ENCODE measurements at places on chromosomes 6 and 20.

DNA sequence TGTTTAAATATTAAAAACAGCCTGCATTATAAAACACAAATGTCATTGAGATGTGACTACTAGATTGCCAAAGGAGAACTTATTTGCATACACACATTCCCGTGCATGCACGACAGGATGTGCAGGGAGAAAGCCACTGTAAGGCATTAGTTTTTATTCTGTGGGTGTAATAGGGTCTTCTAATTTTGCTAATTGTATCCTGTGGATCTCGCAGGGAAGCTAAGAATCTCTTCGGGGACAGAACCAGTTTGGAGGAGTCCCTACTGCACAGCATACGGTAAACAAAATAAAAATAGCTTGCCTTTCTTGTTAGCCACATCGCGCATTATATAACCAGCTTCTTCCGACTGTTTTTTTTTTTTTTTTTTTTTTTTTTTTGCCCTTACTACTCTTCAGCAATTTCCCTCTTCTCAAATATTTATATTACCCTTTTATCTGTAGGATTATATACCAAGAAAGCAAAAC, 2.0 kb downstream of the ATXN1 start:
- DNase-seq, result no peak

DNA sequence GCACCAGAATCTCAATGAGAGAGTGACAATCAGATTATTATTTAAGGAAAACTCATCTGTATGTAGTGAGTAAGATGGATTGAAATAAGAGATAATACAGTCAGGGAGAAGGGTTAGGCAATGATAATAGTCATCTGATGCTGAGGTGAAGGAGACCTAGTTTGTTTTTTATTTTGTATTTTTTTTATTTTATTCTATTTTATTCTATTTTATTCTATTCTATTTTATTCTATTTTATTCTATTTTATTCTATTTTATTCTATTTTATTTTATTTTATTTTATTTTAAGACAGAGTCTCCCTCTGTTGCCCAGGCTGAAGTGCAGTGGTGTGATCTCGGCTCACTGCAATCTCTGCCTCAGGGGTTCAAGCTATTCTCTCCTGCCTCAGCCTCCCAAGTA, 72.7 kb upstream of the RCAN2 start:
- no peak for DNase-seq

DNA sequence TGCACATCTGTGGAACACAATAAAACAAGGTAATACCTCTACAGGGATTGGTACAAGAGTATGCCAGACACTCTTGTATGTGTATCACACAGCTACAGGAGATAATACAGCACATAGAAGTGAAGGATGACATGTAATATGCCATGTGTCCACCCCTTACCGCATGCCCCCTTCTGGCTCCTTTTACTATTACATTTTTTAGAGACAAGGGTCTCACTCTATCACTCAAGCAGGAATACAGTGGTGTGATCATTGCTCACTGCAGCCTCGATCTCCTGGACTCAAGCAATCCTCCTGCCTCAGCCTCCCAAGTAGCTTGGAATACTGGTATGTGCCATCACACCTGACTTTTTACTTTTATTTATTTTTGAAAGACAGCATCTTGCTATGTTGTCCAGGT, 4.2 kb upstream of the NCR3 start:
- DNase-seq, result no peak

- DNase-seq, result no peak
Measured at GRCh38 chr20:33068251-33068939, 11.0 kb upstream of the BPIFB4 start.

- no peak for DNase-seq
Measured at GRCh38 chr6:131107151-131107550, 28.1 kb upstream of the AKAP7 start.

GRCh38 chr6:156231026-156231765, 546.0 kb upstream of the ARID1B start:
- no peak for DNase-seq

DNA sequence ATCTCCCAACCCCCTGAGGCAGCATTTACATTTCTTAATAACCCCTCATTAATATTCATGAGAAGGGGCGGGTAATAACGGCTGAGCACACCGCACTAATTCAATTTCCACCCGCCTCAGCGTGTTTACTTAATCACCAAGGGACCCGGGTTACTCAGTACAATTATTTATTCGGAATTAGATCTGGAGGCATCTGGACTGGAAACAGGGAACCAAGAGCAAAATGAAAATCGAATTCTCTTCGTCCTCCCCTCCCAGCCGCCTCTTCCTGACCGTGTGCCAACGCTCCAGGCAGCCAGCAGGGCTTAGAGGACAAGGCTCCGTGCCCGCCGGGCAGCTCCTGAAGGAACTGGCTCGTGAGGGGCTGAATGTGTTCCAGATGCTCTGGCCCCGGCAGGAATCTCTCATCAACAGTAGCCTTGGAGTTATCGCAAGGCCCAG, 23.5 kb upstream of the CTNNBL1 start:
- no peak for DNase-seq

GRCh38 chr6:82690283-82690682, 326.7 kb downstream of the TPBG start:
- no peak for DNase-seq

GRCh38 chr20:38040276-38040675, 6.7 kb downstream of the RPRD1B start:
- no peak for DNase-seq

GRCh38 chr20:53642196-53643030, 48.8 kb upstream of the ZNF217 start:
- DNase-seq, result peak; percentile 72

GRCh38 chr6:36285187-36285671, 15.4 kb downstream of the PNPLA1 start:
- DNase-seq, result no peak

DNA sequence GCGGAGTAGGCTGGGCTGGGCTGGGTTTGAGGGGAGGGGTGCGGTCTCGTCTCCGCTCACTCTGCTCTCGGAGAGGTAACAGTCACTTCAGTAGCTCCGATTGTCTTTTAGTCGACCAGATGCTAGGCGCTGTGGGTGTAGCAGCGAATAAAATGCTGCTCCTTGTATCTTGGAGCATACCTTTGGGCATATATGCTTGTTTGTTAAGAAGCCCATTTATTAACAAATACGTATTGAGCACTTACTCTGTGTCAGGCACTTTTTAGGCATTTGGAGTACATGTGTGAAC, 545 bp downstream of the ACTR5 start:
- peak; percentile 86 for DNase-seq

GRCh38 chr6:144477396-144477795, 192.3 kb downstream of the UTRN start:
- no peak for DNase-seq

GRCh38 chr6:7267466-7268091, 45.4 kb downstream of the SSR1 start:
- DNase-seq, result peak; percentile 51

DNA sequence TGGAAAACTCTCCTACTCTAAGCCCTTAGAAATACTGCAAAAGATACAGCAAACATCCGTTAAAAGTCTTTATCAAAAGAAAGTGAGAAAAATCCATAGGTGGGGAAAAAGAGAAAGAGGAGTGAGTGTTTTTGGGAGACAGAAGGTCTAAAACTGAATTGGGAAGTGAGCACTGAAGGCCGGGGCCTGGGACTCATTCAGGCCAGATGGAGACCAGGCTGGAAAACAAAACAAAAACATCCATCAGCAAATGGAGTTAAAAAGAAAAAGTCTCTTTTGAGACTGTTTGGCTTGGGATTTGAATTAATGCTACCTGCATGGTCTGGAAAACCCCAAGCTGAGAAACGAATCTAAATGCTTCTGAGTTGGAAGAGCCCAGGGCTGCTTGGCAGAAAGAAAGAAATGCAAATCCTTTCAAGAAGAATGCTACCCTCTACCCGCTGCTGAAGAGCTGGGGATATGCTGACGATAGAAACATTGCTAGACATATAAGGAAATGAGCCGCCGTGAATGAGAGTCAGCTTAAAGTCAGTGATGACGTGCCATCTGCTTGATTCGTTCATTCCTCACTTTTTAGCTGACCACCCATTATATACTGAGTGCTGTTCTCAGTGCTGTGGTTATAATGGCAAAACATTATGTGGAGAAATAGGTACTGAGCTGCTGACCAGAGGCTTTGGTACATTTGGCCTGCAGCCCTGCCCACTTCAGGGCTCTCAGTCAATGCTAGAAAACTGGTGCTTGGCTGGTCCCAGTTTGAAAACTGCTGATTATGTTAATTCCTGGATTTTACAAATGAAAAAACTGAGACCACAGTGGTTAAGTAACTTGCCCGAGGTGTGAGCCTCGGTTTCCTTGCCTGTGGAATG, 28.0 kb upstream of the TULP4 start:
- DNase-seq, result no peak

GRCh38 chr20:46011631-46012482, 3.1 kb downstream of the MMP9 start:
- peak; percentile 72 for DNase-seq

DNA sequence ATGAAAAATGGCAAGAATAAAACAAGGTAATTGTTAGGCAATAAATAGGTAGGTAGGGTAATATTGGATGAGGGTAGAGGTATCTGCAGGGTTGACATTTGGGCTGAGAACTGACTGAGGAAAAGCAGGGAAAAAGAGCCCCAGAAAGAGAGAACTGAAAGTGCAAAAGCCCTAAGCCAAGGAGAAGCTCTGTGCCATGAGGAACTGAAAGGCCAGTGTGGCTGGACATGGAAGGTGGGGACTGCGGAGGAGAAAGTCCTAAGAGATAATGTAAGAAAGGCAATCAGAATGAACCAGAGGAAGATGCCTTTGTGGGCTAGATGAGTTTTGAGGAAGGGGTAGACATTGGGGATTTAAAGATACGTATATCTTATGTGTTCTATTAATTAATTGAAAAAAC, 9.9 kb upstream of the HIVEP2 start:
- no peak for DNase-seq

DNA sequence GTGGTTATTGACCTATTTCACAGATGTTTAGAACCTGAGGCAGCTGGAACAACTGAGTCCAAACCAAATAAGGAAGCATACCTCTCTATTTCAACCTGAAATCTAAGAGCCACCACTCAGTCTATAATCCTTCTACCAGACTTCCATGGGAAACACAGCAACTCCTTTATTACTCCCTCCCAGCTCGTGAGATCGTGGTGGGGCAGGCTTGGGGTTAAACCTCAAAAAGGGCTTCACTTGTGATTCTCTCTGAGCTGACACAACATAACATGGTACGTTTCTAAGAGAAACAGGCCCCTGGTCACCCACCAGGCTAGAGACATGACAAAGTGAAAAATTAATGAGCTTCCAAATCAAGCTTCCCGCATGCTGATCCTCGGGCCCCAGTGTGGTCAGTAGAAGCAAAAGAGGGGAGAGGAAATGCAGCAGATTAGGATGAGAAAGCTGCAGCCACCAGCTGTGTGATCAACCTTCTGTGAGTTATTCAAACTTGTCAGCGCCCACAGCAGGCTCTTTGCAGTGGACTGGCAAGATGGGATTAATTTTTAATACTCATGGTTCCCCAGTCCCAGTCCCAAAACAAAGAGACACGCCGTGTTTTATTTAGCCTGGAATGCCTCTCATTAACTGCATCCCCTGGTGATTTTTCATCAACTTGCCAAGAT, 9.3 kb downstream of the PKHD1 start:
- DNase-seq, result no peak

DNA sequence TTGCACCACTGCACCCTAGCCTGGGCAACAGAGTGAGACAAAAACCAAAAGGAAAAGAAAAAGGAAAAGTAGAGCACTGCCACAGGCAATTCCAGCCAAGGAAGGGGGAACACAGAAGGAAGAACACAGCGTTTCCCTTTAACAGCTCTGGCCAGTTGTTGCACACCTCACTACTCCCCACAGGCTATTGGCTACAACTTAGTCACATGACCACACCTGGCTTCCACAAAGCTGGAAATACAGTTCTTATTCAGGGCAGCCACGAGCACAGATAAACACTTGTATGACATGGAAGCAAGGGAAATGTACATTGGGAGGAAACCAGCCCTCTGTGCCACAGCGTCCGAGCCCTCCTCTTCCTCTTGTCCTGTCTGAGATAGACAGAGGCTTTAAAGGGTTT, 249.0 kb upstream of the JARID2 start:
- no peak for DNase-seq

- no peak for DNase-seq
Measured at GRCh38 chr20:61440548-61441055, 188.5 kb downstream of the CDH4 start.

DNA sequence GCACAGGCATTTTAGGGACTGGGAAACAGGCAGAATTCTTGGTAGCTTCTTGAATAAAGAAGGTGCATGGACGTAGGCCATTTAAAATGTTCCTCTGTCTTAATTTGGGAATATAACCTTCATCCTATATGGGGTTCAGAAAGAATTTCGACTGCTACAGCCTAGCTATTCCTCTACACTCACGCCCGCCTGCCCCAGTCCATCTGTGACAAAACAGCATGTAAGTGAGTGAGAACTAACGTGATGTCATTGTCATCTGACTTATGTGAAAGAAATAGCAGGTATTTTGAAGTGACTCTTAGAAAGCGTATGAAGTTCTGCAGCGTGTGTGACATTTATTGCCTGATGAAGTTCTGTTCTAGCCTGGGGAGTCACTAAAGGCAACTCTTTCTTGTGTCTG, 52.2 kb upstream of the SLC22A1 start:
- DNase-seq, result no peak

DNA sequence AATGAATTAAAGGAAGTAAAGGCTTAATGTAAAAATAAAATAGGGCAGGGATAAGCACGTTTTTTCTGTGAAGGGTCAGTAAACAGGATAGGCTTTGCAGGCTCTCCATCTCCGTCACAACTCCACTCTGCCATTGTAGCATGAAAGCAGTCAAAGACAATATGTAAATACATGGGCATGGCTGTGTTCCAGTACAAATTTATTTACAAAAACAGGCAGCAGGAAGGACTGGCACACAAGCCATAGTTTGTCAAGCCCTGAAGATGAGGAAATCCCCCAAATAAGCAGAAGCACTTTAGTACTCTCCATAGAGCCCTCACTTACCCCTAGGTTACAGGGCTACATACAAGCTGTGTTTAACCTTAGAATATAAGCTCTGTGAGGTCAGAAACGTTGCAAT, 8.9 kb upstream of the FBXO9 start:
- no peak for DNase-seq

- DNase-seq, result no peak
Measured at GRCh38 chr6:43490523-43490939, 13.2 kb downstream of the TJAP1 start.

- no peak for DNase-seq
Measured at GRCh38 chr6:79713701-79714322, 82.7 kb downstream of the SH3BGRL2 start.

DNA sequence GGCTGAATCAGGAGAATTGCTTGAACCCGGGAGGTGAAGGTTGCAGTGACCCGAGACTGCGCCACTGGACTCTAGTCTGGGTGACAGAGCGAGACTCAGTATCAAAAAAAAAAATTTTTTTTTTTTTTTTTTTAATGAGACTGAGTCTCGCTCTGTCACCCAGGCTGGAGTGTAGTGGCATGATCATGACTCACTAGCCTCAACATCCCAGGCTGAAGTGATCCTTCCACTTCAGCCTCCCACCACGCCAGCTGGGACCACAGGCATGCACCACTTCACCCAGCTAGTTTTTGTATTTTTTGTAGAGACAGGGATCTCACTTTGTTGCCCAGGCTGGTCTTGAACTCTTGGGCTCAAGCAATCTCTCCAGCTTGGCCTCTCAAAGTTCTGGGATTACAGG, 53.3 kb downstream of the MYO6 start:
- no peak for DNase-seq
